ENCODE measurements at places on chromosomes 5 and 9.

- DNase-seq, result no peak
Measured at GRCh38 chr9:125446561-125447094, 185.0 kb downstream of the GAPVD1 start.

- no peak for DNase-seq
Measured at GRCh38 chr9:98890256-98890655, 53.5 kb upstream of the COL15A1 start.

DNA sequence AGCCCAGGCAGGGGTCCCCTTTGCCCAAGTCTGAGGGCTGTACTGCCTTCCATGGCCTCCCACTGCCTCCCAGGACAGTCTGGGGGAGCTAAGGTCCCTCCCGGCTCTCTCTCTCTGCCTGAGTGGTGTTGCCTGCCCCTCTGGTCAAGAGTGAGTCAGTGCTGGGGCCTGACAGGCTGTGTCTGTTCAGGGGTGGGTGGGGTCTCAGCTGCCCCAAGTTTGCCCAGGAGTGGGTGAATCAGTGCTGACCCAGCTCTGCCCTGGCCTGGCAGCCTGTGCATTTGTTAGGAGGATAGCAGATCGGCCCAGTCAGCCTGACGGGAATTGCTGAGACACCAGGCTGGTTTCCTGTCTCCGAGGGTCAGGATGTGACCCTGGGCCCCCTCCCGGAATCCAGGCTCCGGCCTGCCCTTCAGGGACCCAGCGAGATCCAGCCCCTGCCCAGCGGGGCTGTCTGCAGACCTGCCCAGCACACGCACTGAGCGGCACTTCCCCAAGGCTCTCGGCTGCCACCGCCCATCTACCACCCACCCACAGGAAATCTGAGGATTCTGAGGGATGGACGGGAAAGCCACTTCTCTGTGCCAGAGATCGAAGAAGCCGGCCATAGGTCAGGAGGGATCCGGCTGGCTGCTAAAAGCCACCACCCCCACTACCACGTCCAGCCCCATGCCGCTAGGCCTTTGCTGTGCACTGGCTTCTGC is 15.9 kb downstream of the ENG start:
- DNase-seq, result no peak

DNA sequence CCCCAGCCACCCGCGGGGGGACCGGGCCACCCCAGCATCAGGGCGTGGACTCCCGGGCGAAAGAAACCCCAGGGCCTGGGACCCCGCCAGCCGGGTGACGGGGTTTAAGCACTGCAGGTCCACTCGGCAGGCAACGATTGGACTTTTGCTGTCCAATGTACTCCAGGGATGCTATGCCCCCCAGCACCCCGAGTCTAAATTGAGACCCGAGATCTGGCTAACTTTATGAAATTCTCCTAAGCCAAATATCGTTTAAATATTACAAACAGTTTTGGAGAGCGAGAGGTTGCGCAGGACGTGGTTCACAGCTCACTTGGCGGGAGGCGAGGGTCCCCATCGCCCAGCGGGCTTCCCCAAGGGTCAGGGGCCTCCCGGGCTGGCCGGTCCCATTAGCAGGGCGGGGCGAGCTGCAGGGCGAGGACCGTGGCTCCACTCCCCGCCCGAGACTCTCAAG is 384 bp upstream of the MRPS2 start:
- DNase-seq, result no peak

- DNase-seq, result no peak
Measured at GRCh38 chr5:80756292-80756691, 101.5 kb upstream of the DHFR start.

GRCh38 chr9:112378328-112379176 is 1.4 kb upstream of the HSDL2 start:
- no peak for DNase-seq

- DNase-seq, result no peak
Measured at GRCh38 chr9:106869028-106869427, 6.1 kb downstream of the ZNF462 start.

- DNase-seq, result no peak
Measured at GRCh38 chr5:56647099-56647850, 168.1 kb upstream of the MAP3K1 start.

GRCh38 chr9:112487008-112487798 is 576 bp downstream of the KIAA1958 start:
- no peak for DNase-seq

- no peak for DNase-seq
Measured at GRCh38 chr9:104820336-104820735, 56.4 kb downstream of the NIPSNAP3B start.

- DNase-seq, result no peak
Measured at GRCh38 chr9:8262625-8263622, 463.3 kb upstream of the DMAC1 start.

DNA sequence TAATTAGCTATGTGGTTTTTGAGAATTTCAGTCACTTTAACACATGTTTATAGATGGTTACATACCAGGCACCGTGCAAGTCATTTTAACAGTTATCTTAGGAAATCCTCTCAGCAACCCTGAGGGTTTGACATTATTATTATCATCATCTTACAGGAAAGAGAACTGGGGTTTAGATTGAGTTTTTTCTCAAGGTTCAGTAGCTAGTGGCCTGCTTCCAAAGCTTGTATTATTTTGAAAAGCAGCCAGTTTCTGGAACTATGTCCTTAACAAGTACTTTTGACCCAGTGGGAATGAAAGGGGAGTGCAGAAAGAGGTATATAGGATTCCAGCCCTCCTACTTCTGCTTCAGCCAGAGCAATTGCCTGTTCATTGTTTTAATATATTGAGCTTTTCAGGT is 157.5 kb downstream of the COMMD10 start:
- no peak for DNase-seq

DNA sequence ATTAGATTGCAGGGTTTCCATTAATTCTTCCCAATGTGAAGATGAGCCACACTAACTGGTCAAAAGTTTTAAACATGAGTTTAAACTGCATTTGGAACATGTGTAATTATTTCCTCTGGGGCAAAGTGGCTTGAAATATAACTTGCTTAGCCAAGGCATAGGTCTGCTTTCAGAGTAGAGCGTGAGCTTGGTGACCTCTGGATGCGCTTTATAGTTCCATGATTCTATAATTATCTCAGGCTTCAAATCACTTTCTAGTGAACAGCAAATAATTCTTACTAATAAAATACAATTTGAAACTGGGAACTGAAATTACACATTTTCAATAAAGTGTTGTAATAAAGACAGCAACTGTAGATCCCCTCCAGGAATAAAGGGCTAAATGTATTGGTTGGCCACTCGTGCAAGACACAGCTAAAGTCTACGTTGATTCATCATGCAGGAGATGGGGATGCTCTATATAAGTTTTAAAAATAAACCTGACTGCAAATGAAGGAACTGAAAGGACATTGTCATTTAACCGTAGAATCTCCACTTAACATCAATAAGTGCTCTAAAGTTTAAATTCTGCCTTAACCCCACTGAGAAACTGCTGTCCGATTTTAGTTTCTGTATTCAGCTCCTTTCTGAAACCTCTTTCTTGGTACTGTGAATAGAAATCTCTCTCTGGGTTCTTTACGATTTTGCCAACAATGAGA is 460.0 kb downstream of the PSAT1 start:
- no peak for DNase-seq

DNA sequence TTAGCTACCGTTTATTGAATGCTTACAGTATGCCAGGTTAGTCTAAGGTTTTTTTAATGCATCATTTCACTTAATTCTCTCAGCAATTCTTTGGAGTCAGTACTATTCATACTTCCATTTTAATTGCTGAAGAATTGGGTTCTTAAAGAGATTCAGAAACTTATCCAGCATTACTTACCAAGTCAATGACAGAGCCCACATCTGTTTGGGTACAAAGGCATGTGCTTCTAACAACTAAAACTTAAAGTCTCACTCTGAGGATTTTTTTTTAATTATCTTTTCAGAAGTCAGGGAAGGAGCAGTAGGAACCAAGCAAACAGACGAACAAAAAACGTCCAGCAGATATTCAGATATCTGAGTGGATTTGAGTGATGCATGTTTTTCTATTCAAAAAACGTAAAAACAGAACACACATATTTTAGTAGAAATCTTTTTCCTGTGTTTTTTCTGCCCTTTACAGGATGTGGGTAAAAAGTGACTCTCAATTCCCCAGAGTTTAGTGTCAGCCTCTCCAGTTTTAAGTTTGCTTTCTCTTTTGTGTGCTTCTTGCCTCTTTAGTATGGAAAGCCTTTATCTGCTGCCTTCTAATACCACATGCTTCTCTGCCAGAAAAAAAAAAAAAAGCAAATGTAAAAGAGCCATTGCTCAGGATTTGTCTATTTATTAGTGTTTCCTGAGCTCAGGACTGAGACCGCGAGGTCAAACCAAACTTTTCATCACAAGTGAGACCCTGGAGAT is 118.0 kb downstream of the PRKACG start:
- no peak for DNase-seq

DNA sequence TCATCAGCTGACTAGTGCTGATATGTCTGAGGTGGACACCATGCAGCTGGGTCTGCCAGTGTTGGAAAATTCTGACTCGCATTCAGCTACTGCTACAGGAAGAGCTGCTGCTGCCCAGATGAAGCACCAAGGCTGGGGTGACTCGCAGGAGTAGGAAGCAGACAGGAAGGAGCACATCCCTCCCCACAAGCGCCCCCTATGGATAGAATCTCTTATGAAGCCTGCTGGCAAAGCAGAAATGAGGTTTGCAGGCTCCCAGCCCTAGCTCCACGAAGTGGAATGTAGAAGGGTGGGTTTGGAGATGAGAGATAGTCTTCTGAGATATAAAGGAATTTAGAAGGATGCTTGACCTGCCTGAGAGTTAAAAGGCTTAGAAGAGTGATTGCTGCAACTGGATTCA is 443.0 kb downstream of the ACTL7B start:
- DNase-seq, result peak; percentile 48
